NCI-H345 (cell line): ENCODE measurements at places on chromosomes 2 and 18.

DNA sequence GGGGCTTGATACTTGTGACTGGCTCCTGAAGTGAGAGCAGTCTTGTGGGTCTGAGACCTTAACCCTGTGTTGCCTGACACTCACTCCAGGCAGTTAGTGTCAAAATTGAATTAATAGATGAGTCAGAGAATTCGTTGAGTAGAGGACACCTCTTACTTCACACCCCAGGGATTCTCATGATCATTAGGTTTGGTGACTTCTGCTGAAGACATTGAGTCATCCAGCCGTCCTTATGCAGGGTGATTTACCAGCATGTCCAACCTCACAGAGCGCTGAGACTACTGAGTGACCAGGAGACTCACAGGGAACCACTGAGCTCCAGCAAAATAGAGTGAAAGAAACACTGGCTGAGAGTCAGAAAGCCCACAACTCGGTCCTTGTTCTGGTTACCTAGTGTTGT, 36.0 kb upstream of the EVA1A start:
- no peak for DNase-seq

DNA sequence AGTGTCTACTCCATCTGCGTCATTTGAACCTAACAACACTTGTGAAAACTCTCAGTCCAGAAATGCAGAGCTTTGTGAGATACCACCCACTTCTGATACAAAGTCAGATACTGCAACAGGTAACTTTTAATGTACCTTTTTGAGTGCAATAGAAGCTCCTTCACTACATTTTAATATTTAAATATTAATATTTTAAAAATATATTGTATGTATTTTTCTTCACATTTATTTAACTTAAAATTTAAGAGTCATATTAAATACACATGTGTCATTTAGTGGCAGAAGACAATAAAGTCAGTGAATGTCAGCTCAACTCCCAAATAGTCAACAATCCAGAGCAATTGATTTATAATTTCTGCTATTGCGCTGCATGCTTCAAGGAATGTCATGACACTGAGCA, 13.9 kb downstream of the UBXN4 start:
- no peak for DNase-seq

- DNase-seq = no peak
Observed at GRCh38 chr2:201057715-201058248, 13.7 kb downstream of the HYCC2 start.

DNA sequence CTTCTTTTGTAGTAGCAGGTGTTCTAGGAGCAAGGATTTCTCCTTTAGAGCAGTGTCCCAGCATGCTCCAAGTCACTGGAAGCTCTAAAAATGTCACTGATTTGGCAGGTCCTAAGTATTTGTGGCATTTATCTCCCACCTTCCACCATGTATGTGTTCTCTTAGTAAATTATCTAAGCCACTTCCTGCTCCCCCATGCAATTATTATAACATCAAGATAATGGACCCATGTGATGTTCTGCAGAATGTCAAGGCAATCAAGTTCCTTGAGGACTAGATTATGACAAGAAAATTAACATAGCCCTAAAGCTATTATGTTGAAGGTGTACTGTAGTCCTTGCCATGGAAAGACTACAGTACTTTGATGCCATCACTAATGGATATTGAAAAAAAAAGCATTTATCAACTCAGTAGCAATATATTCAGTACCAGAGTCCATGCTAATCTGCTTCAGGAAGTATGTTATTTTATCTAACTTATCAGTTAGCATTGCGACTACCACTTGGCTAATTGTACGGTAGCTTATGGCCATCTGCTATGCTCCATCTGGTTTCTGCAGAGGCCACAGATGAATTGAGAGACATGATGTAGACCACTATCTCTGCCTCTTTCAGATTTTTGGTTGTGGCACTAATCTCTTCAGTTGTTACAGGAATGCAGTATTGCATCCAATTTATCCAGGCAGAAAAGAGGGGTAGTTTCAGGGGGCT, 56.7 kb downstream of the GPR39 start:
- no peak for DNase-seq

GRCh38 chr2:122643725-122644329, 888.4 kb downstream of the TSN start:
- DNase-seq = peak; percentile 93

- DNase-seq = no peak
Observed at GRCh38 chr18:11494107-11494506, 115.3 kb upstream of the SLC35G4 start.

DNA sequence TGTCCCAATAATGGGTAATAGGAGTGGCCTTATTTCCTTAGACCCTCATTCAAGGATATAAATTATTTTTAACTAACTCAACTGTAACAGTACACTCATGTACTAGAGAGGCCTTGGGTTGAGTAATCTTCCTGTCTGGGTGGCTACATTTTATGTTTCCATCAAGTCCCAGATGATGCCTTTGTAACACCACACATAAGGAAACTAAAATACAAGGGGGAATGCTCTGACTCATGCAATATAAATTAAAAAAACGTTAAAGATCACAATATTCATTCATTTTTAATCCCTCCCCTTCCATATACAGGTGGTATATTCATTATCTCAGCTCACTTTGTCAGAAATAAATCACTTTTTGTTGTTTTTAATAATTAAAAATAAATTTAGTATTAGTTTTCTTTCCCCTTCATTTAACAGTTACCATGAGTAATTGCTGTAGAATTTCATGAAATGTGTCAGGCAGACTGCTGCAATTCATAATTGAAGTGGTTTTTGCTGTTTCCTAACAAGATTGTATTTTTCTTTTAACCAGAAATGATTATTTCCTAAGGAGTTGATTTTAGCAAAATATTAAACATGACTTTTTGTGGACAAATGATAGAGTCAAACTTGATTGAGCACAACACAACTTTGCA, 1403.6 kb downstream of the SUCLG1 start:
- no peak for DNase-seq

GRCh38 chr2:189150033-189150432, 29.5 kb downstream of the COL5A2 start:
- no peak for DNase-seq

- no peak for DNase-seq
Observed at GRCh38 chr2:37489041-37489456, 144.6 kb downstream of the QPCT start.

DNA sequence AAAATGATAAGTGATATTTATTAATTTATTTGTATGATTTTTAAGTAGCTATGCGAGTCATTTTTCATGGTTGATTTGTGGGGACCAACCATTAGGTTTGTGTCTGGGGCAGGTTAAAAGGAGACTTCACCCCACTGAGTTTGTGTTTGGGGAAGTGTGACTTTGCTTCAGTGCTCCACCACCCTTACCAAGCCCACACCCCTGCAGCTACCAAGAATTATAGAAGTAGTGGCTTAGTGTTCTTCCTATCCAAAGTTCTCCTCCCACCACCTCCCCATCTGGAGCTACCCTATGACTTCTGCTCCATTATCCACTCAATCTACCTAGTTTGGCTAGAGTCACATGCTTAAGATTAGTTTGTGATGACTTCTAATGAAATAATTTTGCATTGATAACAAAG, 182.1 kb upstream of the ZEB2 start:
- DNase-seq = no peak

DNA sequence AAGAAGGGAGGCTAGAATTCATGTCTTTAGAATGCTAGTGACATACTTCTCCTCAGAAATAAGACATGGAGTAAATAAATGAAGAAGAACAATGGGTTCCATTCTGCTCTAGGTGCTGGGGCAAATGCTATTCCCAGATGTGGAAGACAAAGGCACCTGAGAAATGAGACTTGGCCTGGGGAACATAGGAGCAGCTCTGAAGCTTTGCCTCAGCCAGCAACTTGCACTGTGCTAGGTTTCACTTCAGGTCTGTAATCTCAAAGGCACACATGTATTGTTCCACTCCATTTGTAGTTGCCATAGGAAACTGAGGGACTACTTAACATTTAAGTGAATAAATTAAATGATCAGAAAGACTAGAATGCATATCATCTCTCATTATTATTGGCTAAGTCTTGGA, 538.9 kb upstream of the REG3G start:
- peak; percentile 54 for DNase-seq

DNA sequence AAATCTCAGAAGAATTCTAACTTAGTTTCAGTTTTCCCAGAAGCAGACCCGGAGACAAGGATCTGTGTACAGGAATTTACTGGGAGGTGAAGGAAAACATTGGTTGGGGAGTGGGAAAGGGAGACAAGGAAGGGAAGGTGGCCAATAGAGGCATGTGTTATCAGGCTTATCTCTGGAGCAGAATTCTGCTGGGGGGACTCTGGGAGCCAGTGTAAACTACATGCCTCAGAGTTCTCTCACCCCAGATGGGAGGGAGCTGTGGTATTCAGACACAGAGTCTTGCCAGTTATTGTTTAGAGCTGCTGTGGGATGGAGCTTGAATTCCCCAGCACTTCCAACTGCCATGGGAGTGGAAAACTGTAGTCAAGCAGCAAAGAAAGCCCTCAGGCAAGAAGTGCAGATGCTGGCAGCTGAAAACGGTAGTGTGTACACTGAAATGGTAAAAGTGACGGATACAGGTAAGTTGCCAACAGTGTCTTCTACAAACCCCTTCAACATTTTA, 19.0 kb downstream of the DNPEP start:
- DNase-seq = no peak

- DNase-seq = peak; percentile 11
Observed at GRCh38 chr2:143128681-143129580, at the start of gene ARHGAP15. TSS of gene ARHGAP15 (plus strand) at chr2:143129419.

GRCh38 chr2:47777277-47777937, 5.5 kb upstream of the MSH6 start:
- DNase-seq = no peak

DNA sequence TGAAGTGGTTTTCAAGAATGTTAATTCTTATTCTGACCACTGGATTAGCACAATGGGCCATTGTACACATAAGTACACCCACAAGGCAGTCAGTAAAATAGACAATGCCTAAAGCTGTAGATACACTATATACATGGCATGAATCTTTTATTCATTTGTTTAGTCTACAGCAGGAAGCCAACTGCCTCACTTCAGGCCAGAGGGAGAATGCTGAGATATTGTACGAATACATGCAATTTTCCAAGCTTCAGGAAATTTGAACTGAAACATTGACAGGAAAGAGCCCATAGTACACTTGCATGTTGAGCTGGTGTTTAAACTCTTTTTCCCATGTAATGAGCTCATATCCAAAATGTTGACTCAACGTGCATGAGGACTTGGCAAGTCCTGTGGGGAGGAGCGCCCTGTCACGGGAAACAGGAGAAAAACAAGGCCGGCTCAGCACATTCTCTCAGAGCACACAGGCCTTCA, 111.6 kb upstream of the CYP1B1 start:
- peak; percentile 84 for DNase-seq

GRCh38 chr18:12886498-12887126, 2.6 kb upstream of the PTPN2 start:
- DNase-seq = no peak

DNA sequence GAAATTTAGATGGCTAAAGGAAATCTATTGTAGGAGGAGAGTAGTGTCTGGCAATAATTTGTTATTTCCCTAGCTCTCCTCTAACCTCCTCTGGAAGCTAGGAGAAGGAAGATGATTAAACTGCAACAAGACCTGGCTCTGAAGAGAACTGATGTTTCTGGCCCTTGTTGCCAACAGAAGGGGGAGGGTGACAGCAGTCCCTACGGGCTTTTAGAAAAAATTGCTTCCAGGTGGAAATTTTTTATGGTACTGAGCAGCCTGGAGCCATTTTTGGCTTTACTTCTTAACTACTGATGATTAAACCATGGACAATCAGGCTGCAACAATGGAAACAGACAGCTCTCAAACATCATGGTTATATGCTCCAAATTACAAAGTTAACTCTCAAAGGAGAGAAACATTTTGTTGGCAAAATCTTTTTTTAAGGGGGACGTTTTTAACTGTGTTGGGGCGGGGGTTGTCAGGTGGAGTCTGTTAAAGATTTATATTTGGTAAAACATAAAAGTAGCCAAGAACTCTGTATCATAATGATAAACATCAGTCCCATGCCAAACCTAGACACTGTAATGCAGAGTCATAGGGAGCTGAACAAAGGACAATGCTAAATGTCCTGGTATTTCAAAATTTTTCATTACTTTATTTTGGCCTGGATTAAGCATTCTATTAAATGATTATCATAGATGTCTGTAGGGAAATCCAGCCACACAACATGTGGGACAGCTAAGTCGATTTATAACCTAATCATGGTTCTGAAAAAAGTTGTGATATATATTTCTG, 70.0 kb downstream of the EXOC6B start:
- no peak for DNase-seq

- DNase-seq = no peak
Observed at GRCh38 chr18:37617623-37618022, 52.0 kb upstream of the CELF4 start.

- DNase-seq = no peak
Observed at GRCh38 chr2:24871852-24872333, 48.1 kb downstream of the ADCY3 start.

GRCh38 chr2:203532957-203533658, 2.0 kb downstream of the RAPH1 start:
- peak; percentile 20 for DNase-seq

GRCh38 chr2:171566057-171566456, 43.8 kb downstream of the CYBRD1 start:
- DNase-seq = no peak

- no peak for DNase-seq
Observed at GRCh38 chr2:106941372-106941993, 55.5 kb upstream of the ST6GAL2 start.

GRCh38 chr2:54945391-54946219, 104.6 kb downstream of the RTN4 start:
- DNase-seq = no peak

- no peak for DNase-seq
Observed at GRCh38 chr2:102099536-102100298, 42.8 kb upstream of the IL1R1 start.

DNA sequence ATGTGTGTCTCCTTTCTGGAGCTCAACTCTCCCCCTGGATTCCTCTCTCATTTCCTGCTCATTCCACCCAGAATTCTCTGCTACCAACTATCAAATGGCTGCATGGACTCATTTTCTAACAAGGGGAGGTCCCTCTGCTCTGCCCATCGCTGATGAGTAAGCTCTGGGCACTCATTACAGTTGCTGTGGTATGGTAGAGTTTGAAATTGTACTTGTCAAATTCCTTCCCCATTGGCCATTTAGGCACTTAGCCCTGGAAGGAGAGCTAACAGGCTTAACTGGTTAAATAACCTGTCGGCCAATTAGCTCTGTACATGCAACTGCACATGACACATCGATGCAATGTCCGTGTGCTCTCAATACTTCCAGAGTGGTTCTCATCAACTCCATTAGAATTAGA, 20.4 kb downstream of the COL6A3 start:
- no peak for DNase-seq
